Keratinocyte (primary cell): ENCODE measurements at places on chromosomes 16 and 17.

DNA sequence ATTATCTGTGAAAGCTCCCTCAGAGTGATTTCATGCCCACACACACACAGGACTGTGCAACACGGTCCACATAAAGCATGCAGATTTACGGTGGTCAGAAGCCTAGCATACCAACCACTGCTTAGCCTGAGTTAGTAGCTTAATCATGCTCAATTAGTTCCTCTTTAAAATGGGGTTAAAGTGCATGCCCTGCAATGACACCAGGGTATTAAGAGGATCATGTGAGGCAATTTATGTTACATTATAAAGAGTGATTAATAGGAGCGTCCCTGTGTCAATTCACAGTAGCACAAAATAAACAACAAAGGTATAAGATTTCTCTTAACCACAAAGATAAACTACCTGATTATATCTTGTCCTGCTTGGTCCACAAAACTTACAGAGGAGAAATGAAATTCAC, 39.8 kb downstream of the C17orf67 start:
- no peak for DNase-seq

DNA sequence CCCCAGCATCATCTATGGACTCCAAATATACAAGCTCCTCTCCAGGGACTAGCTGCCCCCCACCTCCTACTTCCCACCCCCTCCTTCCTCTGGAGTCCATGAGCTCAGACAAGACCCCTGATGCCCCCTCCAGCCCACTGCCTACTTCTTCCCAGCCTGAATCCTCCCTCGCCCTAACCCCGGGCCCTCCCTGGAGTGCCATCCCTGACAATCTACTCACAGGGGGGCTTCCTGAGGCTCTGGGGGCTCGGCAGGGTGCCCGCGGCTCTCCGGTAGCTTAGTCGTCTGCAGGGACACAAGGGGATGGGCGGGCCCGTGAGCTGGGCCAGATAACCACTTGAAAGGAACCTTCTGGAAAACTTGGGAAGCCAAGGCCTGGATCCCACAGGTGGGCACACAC, 15.1 kb downstream of the MPP3 start:
- no peak for DNase-seq

DNA sequence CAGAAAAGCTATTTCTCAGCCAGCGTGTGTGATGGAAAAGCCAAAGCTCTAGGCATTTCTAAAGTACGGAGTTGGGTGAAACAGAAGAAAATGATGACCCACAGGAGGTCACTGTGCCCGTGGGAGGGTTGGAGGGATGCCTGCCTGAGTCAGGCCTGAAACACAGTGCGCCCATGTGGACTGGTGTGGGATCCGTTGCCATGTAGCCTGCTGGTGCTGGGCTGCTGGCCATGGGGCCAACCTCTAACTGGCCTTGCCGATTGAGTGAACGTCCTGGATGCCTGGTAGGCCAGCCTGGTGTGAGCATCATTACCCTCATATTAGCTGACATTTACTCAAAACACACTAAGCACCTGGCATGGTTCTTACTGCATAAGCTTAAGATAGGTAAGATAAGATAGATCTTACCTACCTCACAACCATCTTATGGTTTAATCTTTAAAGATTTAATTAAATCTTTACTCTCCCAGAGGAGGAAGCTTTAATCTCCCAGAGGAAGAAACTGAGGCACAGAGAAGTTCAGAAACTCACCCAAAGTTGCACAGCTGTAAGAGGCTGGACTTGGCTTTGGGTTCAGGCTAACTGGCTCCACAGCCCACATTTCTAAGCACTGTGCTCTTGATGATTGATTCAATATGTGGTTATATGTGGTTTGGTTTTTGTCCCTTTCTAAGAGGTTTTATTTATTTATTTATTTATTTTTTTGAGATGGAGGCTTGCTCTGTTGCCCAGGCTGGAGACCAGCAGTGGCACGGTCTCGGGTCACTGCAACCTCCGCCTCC, 15.7 kb downstream of the MGAT5B start:
- no peak for DNase-seq

- DNase-seq = no peak
These were observed 79.0 kb downstream of the PITPNC1 start for GRCh38 chr17:67456103-67456502.

DNA sequence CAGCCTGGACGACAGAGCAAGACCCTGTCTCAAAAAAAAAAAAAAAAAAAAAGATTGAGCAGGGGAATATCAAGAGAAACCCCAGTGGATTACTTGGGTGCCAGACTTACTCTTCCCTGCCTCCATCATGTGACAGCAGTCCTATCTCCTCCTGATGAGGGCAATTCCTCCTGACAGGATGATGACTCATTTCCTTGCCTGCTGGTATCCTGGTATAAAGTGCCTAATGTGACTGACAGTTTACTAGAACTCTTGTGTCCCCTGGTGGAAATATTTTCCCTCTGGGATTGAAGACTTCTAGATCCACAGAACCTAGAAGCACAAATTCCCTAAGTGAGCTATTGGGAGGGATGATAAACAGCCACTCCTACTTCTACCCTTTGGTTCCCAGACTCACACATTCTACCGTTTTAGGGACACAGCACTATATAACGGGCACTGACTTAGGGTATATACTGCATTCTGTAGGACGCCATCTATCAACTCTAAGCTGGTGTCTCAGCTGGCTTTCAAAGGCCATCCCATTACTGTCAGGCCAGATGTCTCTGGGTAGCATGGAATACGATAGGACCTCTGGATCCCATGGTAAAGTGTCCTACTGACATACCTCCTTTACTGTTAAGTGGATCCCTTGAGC, 114.6 kb upstream of the MED13 start:
- no peak for DNase-seq

DNA sequence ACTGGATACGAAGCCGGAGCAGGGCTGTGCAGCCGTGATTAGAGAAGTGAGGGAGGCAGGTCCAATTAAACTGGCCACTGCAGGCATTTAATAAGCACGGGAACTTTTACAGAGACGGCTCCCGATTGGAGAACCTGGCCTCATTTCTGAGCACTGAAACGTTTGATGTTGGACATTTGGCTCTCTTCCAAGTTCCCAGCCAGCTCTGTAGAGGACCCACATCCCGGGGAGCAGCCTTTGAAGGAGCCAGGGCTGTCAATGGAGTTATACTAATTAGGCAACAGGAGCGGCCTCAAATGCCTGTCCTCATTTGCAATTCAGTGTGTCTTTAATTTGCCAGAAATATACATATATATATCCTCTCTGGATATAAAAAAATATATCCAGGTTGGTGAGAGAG, 499.4 kb upstream of the C16orf82 start:
- no peak for DNase-seq
